ENCODE measurements at places on chromosomes 4 and X.

DNA sequence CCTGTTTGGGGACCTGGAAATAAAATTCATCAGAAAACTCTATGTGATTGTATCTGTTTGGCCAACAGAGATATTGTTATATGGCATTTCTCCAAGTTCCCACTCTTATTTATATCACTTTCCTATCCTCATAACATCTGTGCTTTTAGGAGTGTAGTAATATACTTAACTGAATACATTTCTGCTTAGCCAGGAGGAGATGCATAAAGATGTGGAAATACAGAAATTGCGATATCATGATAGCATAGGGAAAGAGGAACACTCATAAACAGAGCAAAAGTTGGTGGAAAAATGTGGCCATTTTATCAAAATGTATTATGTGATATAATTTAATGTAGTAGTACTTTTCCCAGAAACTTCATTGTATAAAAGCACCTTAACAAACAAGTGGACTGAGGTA is 46.1 kb upstream of the TSPAN7 start:
- DNase-seq: no peak

GRCh38 chr4:58961283-58961682 is 1851.1 kb upstream of the IGFBP7 start:
- DNase-seq: no peak

DNA sequence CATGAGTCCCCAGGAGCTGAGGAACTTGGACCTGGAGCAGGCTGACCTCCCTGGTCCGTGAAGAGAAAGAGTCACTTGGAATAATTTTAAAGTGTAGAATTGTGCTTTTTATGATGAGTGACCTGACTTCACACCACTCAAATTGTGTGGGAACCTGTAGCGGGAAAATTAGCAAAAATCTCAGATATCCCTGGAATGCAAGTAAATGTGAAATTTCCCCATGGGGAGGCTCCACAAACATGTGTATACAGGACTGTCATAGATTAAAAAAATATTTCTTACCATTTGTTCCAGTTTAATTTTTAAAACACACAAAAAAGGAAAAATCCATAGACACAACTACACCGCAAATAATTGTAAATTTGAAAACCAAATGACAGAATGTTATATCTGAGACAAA is 1079.6 kb upstream of the PABPC4L start:
- no peak for DNase-seq

GRCh38 chrX:71995122-71995521 is 84.5 kb downstream of the NHSL2 start:
- DNase-seq: no peak

- DNase-seq: no peak
Measured at GRCh38 chr4:96739101-96739500, 899.2 kb downstream of the PDHA2 start.

All from stimulated activated CD8-positive, alpha-beta memory T cell treated with anti-CD3 and anti-CD28 coated beads, Interleukin-15, amount 100 ng/mL, for 4 hours (primary cell).